ENCODE measurements at places on chromosomes 1 and 21. TPM values are rescaled to one million over a fixed set of nuclear protein-coding genes. Genes with fewer than 3 reads are reported as not detected.

Gene IL12RB2
- not detected for total RNA-seq

DNA sequence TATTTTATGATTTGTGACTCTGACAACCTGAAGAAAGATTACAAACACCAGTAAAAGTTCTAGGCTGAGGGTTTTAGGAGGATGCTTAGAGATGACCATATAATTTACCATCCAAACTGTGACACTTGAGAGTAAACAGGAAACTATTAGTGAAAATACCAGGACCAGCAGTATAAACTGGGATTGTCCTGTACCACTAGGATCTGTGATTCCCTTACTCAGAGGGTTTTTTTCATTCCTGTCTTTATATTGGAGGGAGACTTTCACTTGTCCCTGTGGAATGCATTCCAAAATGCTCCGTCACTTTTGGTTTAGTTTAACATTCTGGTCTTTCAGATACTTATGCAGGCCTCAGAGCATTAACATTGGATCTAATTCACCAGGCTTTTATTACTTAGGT, 482.9 kb downstream of the PTBP2 start:
- DNase-seq = no peak

Gene LIPI
- total RNA-seq = not detected

GRCh38 chr1:2229037-2229864, 1.1 kb downstream of the SKI start:
- DNase-seq = peak; percentile 77

Gene CGN
- total RNA-seq = 167 TPM

DNA sequence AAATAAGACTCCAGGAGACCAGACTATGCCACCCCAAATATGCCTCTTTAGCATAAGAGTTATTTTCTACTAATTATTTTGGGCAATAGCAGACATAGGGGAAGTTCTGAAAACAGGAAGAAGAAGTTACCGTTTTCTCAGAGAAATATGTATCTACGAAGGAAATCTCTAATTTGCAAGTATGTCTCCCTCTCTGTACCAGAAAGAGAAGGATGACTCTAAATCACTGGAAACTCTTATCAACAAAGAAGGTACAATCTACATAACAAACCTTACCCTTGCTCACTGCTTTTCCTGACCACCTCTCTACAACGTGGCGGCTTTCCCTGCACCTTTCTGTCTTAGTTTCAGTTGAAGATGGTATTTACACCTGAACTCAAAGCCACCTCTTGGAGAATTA, 49.0 kb downstream of the OMA1 start:
- DNase-seq = no peak

GRCh38 chr21:37253991-37254390, 13.1 kb downstream of the VPS26C start:
- no peak for DNase-seq

Gene TDRD10
- total RNA-seq = not detected

GRCh38 chr21:32499249-32500055, 85.9 kb downstream of the TCP10L start:
- no peak for DNase-seq

GRCh38 chr1:116346943-116347673, 25.9 kb upstream of the ATP1A1 start:
- no peak for DNase-seq

Gene OR6K3
- not detected for total RNA-seq

DNA sequence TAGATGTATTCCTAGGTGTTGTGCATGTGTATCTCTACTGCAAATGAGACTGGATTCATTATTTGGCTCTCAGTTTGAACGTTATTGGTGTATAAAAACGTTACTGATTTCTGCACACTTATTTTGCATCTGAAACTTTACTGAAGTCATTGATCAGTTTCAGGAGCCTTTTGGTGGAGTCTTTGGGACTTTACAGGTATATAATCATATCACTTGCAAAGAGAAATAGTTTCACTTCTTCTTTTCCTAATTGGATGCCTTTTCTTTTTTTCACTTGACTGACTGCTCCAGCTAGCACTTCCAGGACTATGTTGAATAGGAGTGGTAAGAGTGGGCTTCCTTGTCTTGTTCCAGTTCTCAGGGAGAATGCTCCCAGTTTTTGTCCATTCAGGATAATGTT, 252.2 kb downstream of the SMYD3 start:
- DNase-seq = no peak

DNA sequence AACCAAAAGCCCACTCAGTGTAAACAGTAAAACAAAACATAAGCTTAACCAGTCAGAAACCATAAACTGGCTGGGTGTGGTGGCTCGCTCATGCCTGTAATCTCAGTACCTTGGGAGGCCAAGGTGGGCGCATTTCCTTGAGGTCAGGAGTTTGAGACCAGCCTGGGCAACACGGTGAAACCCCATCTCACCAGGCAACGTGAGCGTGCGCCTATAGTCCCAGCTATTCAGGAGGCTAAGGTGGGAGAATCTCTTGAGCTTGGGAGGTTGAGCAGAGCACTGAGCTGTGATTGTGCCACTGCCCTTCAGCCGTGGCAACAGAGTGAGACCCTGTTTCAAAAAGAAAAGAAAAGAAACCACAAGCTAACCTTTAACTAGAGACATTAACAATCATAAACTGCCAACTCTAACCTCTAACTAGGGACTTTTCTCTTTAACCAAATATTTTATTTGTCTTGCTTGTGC, 13.1 kb upstream of the PRRC2C start:
- DNase-seq = no peak

DNA sequence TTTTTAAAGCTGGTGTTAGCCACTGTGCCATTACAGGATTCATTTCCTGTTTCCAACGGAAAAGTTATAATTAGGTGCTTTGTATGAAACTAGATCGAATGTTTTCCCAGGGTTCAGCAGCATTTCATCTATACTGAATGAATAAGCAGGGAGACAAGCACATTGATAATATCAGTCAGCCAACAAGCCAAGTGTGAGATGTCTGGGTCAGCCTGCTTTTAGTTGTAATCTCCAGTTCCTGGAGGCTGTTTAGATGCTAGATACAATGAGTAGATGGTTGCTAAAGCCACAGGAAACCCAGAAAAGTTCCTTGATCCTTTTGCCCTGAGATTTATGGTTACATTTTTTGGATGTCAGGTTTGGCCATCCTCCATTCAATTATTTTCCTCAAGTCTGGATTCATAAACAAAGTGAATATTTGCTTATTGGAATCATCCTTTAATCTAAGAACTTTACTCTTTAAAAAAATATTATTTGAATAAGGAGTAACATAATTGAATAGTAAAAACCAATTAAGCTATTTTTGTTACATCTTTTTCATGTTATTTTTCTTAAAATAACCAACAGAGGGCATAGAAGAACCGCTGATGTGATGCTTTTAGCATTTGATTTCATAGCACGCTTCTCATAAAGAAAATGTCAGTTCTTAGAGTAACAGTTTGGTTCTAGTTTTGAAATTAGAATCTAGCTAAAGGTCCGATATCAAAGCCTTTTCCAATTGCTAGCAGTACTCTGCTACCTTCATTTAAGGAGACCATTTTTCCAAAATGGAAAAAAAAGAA, 76.6 kb downstream of the HSPA13 start:
- DNase-seq = no peak

Measured in transverse colon (tissue), 4 donors.